HFFc6 (cell line): ENCODE measurements at places on chromosomes 3 and 15. TPM values are rescaled to one million over a fixed set of nuclear protein-coding genes. Genes with fewer than 3 reads are reported as not detected.

Gene RFT1
- 35.6 to 41.1 TPM (median 37.3 TPM) in 3 replicates for total RNA-seq

DNA sequence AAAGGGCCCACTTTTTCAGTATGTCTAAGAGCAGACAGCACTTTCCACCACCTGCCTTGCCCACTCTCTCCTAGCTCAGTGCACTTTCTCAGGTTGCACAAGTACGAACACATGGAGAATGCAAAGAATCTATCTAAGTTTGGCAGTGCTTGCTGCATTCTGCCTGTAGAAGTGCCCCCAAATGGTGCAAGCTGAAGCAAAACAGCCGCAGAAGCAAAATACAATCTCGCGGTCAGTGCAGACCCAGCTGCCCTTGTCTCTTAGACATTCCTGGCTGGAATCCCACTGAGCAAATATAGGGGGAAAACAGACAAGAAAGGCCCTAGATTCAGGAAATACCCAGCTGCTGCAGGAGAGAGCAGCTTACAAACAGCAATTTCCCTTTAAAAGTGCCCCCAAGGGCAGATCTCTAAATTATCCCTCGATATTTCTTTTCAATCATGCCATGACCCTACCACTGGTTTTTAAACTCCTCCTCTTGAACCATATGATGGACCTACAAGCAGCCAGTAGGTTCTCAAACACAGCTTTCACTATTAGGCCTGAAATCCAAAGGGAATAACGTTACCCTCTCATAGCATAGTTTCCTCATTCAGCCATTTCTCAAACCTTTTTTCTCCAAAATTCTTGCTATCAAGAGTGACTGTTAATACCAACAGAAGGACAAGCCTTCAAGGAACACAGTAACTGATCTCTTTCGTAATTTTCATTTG, 67.0 kb downstream of the TNIK start:
- no peak overlapping the region for H3K4me3 ChIP-seq
- peaks cover 23% of the 10 kb centered on the region for H3K4me1 ChIP-seq
- peaks cover 14% of the 10 kb centered on the region for H3K36me3 ChIP-seq

Gene IQCH
- 1.4 to 2.3 TPM (median 2.2 TPM) in 3 replicates for total RNA-seq

DNA sequence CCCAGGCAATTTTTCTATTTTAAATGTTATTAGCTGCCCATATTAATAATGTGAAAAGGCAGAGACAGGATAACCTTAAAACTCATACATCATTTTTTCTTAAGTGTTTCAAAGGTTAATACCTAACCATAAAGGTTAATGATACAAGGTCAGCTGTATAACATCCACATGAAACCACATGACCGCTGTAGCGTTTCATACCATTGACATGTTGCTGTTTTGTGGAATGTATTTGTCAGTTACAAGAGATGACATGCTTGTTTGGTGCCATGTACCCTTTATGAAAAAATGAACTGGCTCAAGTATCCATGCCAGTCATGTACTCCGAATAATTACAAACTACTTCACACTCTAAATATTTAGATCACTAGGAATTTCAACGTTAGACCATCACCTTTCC, 207.4 kb downstream of the FMN1 start:
- no peak for DNase-seq
- H3K4me1 ChIP-seq = peaks cover 57% of the 10 kb centered on the region
- H3K4me3 ChIP-seq = no peak overlapping the region
- peaks cover 21% of the 10 kb centered on the region for H3K36me3 ChIP-seq

DNA sequence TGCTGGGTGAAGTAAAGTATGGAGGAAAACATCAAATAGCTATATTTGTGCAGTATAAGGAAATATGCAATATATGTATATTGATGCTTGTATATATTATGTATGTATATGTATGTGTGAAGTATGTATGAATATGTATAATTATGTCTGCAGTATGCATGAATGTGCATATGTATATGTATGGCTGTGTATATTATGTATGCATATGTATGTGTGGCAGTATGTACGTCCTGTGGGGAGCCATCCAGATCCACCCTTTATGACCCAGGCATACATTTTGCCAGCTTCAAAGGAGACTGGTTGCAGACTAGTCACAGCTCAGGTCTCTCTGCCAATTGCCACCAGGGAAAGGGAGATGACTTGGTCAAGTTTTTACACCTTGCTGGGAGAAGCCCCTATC, 24.1 kb downstream of the CCDC54 start:
- no peak overlapping the region for H3K4me3 ChIP-seq
- no peak overlapping the region for H3K27ac ChIP-seq
- H3K4me1 ChIP-seq = peaks cover 23% of the 10 kb centered on the region

Gene COX17
- total RNA-seq = 30.5 to 35.5 TPM (median 33.8 TPM) in 3 replicates

Gene DCBLD2
- total RNA-seq = 214 to 382 TPM (median 312 TPM) in 3 replicates

DNA sequence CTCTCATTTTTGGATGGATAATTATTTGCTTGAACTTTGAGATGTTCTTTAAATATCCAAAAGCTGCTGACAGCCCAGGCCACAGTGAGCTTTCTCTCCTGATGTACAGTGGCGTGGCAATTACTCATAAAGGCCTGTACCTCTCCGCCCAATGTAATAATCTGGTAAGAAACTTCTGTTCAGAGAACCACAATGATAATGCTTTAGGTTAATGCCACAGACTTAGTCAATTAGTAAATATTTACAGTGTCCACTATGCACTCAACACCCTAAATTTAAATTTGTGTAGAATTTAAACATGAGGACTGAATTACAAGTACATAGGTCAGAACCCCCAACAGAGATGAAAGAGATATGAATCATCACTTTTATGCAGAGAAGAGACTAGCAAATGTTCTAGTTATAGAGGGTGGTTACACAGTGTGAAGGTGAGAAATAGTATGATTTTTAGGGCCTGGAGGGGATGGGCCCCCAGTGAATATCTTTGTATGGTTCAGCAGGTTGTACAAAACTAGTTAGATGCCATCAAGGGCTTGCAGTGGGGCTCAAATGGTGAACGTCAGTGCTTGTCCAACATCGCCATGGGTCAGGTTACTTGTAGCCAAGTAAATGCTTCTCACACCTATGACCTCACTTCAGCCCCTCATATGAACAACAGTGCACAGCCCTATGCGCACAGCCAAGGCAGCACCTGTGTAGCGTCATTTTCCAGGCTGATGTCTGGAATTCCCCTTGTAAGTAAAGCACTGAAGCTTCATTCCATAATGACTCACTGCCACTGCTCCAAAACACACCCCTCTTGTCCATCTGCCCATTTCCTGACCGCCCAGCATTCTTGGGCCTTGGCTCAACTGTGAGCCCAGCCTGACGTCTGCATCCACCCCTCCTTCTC, 13.3 kb downstream of the ABHD2 start:
- peaks cover 3% of the 10 kb centered on the region for H3K27me3 ChIP-seq
- H3K4me3 ChIP-seq = peak overlapping the region; percentile 59
- H3K36me3 ChIP-seq = peaks cover 12% of the 10 kb centered on the region; the same call in 1 of the 2 replicates

GRCh38 chr3:20201143-20201542, 15.1 kb upstream of the SGO1 start:
- H3K4me3 ChIP-seq = no peak overlapping the region
- no peaks in the 10 kb centered on the region for H3K36me3 ChIP-seq

GRCh38 chr3:168736202-168736601, 640.5 kb upstream of the GOLIM4 start:
- no peaks in the 10 kb centered on the region for H3K36me3 ChIP-seq
- H3K27me3 ChIP-seq = no peaks in the 10 kb centered on the region
- no peak overlapping the region for H3K4me3 ChIP-seq
- H3K4me1 ChIP-seq = no peaks in the 10 kb centered on the region
- H3K27ac ChIP-seq = no peak overlapping the region

Gene GNAT1
- not detected in 3 replicates for total RNA-seq

- DNase-seq = no peak
- no peak overlapping the region for H3K4me3 ChIP-seq
- no peaks in the 10 kb centered on the region for H3K4me1 ChIP-seq
- H3K27me3 ChIP-seq = peaks cover 2% of the 10 kb centered on the region; the same call in 1 of the 2 replicates
- H3K36me3 ChIP-seq = no peaks in the 10 kb centered on the region
Observed at GRCh38 chr3:22969276-22969675, 233.9 kb upstream of the UBE2E2 start.

Gene ELP6
- total RNA-seq = 28.8 to 34.3 TPM (median 33.1 TPM) in 3 replicates

Gene CSPG4
- 81.2 to 103 TPM (median 89.1 TPM) in 3 replicates for total RNA-seq

- H3K27ac ChIP-seq = peak overlapping the region; percentile 51
- H3K4me1 ChIP-seq = peaks cover 28% of the 10 kb centered on the region
- H3K36me3 ChIP-seq = no peaks in the 10 kb centered on the region
Observed at GRCh38 chr3:119195911-119196310, 22.5 kb downstream of the UPK1B start.

- H3K4me1 ChIP-seq = peaks cover 62% of the 10 kb centered on the region
- no peak overlapping the region for H3K4me3 ChIP-seq
- 0 out of 2 replicates have a peak, but pooled peaks cover 4% of the 10 kb centered on the region for H3K36me3 ChIP-seq
- DNase-seq = no peak
Observed at GRCh38 chr3:104892044-104892443, 474.7 kb upstream of the ALCAM start.

DNA sequence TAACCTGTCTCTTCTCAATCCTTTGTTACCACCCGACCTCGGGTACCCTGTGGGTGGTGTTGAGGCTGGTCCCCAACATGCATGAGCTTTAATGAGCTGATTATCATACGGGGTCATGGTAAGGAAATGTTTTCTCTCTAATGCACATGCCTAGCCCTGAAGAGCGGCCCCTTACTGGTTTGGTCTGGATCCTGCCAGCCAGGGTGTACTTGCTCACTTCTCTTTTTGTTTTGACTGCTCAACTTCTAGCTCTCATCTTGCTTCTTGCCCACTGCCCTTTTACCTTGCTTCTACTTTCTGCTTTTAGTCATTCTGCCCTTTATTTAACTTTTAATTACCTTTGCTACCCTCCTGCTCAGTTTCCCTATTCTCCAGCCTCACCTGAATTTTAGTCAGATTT, 44.3 kb upstream of the ACAD9 start:
- no peak overlapping the region for H3K27ac ChIP-seq
- no peak for DNase-seq
- H3K36me3 ChIP-seq = no peaks in the 10 kb centered on the region

GRCh38 chr3:144109944-144110343, 138.3 kb downstream of the DIPK2A start:
- no peaks in the 10 kb centered on the region for H3K27me3 ChIP-seq
- H3K27ac ChIP-seq = no peak overlapping the region
- no peak overlapping the region for H3K4me3 ChIP-seq
- no peak for DNase-seq
- H3K4me1 ChIP-seq = no peaks in the 10 kb centered on the region
- no peaks in the 10 kb centered on the region for H3K36me3 ChIP-seq

DNA sequence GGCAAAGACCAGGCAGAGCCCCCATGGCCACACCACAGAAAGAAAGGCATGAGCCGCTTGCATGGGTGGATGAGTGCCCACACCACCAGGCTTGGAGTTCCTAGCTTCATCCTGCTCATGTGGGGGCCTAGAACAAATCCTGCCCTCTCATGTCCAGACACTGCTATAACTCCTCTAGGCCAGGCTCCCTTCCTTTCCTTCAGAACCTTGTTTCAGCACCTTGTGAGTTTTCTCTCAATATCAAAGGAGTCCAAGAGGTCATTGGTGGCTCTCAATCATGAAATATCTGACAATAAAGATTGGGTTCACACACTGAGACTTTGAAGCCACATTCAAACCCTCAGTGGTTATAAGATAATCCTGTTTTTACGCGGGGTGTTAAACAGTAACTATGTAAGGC, 12.7 kb downstream of the SLC6A20 start:
- DNase-seq = no peak
- no peak overlapping the region for H3K27ac ChIP-seq
- peaks cover 49% of the 10 kb centered on the region for H3K27me3 ChIP-seq
- no peaks in the 10 kb centered on the region for H3K36me3 ChIP-seq
- H3K4me3 ChIP-seq = no peak overlapping the region

- no peak overlapping the region for H3K27ac ChIP-seq
- H3K4me3 ChIP-seq = no peak overlapping the region
- H3K27me3 ChIP-seq = no peaks in the 10 kb centered on the region; the same call in 1 of the 2 replicates
- H3K36me3 ChIP-seq = no peaks in the 10 kb centered on the region
Observed at GRCh38 chr3:137477614-137478013, 286.5 kb upstream of the SOX14 start.

Gene CASR
- total RNA-seq = not detected in 3 replicates

Gene DUOX1
- 0.07 to 0.33 TPM (median 0.26 TPM) in 3 replicates for total RNA-seq

GRCh38 chr3:27500035-27500434, 15.9 kb upstream of the SLC4A7 start:
- no peak overlapping the region for H3K4me3 ChIP-seq
- no peak overlapping the region for H3K27ac ChIP-seq
- no peak for DNase-seq
- peaks cover 3% of the 10 kb centered on the region for H3K27me3 ChIP-seq
- H3K36me3 ChIP-seq = no peaks in the 10 kb centered on the region

DNA sequence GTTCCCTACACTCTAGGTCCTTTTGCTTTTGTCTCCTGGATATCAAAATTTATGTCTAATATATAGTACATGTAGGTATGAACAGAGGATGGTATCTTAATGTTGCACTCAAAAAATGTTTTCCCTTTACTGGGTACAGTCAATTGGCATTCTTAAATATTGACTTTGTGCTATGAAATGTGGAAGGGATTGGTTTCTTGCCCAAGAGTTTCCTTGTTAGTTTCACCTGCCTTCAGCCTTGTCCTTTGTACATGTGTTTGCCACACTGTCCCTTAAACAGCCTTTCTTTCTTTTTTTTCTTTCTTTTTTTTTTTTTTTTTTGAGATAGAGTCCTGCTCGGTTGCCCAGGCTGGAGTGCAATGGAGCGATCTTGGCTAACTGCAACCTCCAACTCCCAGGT, 287.1 kb downstream of the SQOR start:
- H3K27me3 ChIP-seq = no peaks in the 10 kb centered on the region; the same call in 1 of the 2 replicates
- H3K4me3 ChIP-seq = no peak overlapping the region
- no peak for DNase-seq

Gene MUC4
- total RNA-seq = not detected in 3 replicates

DNA sequence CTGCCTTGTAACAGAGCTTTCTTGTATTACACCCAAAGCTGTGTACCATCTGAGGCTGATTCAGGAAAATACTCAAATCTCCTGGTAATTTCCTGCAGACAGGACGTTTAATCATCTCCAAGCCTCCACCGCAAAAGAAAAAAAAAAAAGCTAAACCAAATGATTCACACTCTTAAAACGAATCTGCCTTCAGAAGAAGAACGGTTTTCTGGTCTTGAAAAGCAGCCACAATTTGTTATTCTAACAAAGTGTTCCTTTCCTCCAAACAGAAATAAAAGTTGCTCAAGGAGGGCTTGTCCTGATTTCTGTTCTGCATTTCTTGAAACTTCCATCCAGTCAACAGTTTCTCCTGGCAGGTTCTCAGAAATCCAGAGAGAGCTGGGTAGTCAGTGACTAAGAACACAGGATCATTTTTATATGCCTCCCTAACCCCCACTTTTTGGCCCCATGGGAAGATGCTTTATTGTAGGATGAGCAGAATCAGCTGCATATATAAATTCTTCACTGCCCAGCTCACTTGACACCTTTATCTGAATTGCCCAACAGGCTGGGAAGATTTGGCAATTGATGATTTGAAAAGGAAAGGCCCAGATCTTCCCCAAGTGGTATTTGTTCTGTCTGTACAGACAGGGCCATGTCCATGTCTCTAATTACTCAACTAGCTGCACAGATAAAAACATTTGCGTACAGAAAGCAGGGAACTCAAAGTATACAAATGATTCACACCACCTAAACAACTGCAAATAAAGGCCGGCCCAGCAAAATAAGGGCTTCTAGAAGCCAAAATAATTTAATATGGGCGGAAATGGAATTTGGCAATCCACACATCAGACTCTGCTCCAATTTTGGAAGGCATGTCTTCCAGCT, 41.0 kb upstream of the PRICKLE2 start:
- peak overlapping the region; percentile 83 for H3K27ac ChIP-seq
- DNase-seq = peak; percentile 90
- peaks cover 24% of the 10 kb centered on the region for H3K36me3 ChIP-seq
- peaks cover 66% of the 10 kb centered on the region for H3K4me1 ChIP-seq
- peak overlapping the region; percentile 92 for H3K4me3 ChIP-seq
- H3K27me3 ChIP-seq = no peaks in the 10 kb centered on the region; the same call in 1 of the 2 replicates

Gene FANCD2OS
- total RNA-seq = not detected in 3 replicates
